GDM1 (cell line): ENCODE measurements at places on chromosomes 13 and 19.

GRCh38 chr13:63578796-63579195 lies 2163.1 kb upstream of the PCDH20 start:
- no peak for DNase-seq

GRCh38 chr19:18551631-18552030 lies 6.0 kb upstream of the KXD1 start:
- DNase-seq: no peak

GRCh38 chr13:36891752-36892151 lies 28.3 kb downstream of the SMAD9 start:
- DNase-seq: no peak

GRCh38 chr13:95246292-95247082 lies 54.8 kb downstream of the ABCC4 start:
- DNase-seq: peak; percentile 13

DNA sequence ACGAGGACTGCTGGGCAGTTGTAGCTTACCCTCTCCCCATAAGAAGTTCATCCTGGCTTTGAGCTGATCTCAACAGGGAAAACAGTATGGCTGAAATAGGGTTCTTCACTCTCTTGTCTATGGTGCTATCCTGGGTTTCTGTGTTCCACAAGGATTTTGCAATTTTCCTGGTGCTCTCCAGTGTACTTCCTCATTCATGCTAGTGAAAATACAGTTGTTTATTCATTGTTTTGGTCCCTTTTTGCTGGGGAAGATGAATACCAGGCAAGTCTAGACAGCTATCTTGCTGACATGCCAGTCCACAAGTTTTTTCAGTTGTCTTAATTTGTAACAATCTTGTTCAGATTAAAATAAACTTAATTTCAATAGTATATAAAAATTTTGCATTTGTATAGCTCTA lies 306.5 kb downstream of the DLEU7 start:
- DNase-seq: no peak

DNA sequence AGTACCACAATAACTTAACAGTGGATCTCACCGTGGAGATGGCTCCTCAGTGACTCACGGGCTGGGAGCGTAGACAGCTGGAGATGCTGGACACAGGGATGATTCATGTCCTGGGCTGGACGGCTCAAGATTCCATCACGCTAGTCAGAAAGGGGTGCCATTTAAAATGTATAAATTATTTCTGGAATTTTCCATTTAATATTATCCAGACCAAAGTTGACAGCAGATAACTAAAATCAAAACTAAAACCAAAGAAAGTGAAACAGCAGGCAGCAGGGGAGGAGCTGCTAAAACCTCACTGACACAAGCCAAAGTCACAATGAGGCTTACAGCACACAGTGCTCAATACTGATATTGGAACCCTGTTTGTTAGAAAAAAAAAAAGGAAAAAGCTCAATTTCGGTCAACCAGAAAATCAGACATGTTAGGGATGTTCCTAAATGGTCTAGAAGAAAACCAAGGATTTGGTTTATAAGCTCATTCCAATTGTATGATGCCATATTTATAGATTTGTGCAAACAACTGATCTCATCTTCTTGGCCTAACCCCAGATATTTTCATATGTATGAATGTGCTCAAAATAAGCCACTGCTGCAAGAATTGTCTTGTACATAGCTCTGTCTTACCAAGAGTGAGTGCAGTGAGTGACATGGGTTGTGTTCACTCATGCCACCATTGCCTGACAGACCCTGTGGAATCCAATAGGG lies 111.8 kb downstream of the SACS start:
- DNase-seq: no peak

DNA sequence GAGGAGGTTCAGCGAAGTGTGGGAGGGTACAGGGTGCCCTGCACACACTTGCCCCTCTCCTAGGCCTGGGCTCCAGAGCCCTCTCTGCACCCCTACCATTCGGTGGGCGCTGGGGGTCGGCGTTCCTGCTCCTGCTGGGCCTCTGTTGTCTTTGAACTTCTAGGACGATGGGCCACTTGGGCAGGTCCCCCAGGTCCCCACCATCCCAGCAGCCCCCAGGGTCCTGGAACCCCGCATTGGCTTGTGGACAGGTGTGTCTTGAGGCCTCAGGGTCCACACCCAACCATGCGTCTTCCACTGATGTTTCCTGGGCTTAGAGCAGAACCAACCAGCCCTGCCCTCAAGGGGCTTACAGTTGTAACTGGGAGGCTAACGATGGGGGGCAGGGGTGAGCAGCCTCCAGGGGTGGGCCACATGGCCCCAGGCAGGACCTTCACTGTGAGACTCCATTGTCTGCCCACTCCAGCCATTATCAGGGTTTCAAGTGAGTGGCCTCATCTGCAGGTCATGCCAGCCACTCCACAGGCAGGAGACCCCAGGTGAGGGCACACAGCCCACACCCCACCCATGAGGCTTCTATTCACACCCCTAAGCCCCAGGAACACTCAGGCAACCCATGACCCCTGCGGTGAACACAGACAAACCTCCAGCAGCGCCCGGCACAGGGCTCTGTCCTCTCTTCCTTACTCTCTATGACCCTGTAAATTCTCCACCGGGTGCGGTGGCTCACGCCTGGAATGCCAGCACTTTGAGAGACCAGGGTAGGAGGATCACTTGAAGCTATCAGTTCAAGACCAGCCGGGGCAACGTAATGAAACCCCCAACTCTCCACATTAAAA lies 2.0 kb upstream of the KLF16 start:
- DNase-seq: no peak

GRCh38 chr19:12937093-12937926 lies 1.1 kb upstream of the CALR start:
- DNase-seq: peak; percentile 81

- no peak for DNase-seq
Measured at GRCh38 chr13:99693852-99694611, 192.8 kb downstream of the TM9SF2 start.

DNA sequence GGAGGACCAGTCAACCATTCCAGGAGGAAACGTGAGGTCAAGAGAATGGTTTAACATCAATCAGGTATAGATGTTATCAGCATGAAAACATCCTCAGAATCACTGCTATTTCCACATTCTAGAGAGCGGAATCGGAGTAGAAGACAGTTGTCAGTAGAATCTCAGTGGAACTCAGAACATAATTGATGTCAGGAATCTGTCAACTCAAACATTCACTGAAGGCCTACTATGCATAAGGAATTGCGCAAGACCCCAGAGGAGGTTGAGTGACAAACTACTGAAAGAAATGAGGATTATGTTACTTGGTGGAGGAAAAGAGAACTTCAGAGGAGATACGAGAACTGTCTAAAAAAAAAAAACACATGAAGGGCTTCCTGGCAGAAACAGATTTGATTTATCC lies 97.8 kb downstream of the LHFPL6 start:
- no peak for DNase-seq

DNA sequence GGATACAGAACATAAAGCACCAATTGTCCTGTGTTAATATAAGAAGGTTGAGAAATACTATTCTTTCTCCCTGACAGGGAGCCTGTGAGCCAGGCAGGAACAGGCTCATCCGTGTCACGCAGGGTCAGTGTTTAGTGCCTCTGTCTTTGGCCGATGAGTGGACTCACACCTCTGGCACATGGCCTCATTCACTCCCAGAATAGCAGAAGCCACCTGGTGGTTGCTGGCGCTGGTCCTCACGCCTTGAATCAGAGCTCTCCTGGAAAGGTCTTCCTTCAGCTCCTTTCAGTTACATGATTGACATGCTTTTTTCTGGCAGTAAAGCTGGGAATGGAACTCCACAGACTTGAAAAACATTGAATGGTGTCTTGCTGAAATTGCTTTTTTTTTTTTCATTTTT lies 28.1 kb upstream of the SIAH3 start:
- no peak for DNase-seq

GRCh38 chr13:29920025-29920643 lies 69.7 kb upstream of the UBL3 start:
- no peak for DNase-seq

DNA sequence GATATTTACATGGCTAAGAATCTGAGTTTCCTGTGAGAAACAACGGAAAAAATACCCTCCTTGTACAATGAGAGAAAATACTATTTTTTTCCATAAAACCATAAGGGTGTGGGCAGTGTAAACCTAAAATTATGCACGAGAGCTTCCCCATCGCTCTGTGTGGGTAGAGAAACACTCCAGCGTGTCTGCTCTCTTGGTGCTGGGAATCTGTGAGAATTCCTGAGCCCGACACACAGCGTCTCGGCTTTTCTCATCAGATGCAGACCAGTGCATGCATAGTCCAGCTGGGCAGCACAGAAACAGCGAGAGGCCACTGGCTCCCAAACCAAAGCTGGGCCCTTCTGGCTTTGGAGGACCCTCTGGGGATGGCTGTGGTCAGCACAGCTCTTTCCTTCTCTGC lies 12.0 kb downstream of the PLPP2 start:
- no peak for DNase-seq

GRCh38 chr19:41941410-41942202 lies 13.4 kb upstream of the ERFL start:
- DNase-seq: no peak

GRCh38 chr19:35120898-35121297 lies 5.3 kb downstream of the FXYD3 start:
- no peak for DNase-seq

DNA sequence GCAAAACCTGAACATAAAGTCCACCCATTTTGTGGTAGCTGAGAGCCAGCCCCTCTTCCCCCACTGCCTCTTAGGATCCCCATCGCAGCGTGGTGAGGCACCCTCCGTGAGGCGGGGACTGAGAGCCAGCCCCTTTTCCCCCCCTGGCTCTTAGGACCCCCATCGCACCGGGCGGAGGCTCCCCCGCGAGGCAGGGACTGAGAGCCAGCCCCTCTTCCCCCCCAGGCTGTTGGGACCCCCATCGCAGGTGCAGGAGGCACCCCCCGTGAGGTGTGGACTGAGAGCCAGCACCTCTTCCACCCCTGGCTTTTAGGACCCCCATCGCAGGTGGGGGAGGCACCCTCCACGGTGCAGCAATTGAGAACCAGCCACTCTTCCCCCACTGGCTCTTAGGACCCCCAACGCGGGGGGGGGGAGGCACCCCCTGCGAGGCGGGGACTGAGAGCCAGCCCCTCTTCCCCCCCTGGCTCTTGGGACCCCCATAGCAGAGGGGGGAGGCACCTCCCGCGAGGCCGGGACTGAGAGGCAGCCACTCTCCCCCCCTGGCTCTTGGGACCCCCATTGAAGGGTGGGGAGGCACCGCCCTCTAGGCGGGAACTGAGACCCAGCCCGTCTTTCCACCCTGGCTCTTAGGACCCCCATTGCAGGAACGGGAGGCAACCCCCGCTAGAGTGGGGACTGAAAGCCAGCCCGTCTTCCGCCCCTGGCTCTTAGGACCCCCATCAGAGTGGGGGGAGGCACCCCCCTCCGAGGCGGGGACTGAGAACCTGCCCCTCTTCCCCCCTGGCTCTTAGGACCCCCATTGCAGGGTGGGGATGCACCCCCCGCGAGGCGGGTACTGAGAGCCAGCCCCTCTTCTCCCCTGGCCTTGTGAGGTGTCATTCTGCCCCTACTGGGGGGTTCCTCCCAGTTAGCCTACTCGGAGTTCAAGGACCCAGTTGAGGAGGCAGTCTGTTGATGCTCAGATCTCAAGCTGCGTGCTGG lies 366.4 kb upstream of the SPRY2 start:
- no peak for DNase-seq

DNA sequence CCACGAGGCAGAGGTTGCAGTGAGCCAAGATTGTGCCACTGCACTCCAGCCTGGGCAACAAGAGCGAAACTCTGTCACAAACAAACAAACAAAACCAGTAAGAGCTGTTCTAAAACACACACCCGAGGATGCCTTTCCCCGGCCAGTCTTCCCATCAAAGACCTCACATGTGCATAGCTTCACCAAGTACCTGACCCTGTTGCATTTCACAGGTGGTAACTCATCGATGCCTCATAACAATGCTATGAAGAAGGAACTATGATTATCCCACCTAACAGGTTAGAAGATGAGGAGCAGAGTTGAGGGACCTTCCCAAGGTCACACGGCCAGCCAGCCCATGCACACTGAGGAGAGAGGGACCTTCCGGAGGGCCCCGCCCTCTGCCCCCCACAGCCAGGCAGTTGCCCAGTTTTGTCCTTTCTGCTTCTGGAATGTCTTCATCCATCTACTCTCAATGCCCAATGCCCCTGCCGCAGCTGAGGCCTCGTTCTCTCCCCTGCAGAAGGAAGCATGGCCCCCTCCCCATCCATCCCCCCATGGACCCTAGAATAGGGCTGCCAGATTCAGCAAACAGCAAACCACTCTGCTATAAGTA lies 16.8 kb upstream of the LENG8 start:
- DNase-seq: no peak

DNA sequence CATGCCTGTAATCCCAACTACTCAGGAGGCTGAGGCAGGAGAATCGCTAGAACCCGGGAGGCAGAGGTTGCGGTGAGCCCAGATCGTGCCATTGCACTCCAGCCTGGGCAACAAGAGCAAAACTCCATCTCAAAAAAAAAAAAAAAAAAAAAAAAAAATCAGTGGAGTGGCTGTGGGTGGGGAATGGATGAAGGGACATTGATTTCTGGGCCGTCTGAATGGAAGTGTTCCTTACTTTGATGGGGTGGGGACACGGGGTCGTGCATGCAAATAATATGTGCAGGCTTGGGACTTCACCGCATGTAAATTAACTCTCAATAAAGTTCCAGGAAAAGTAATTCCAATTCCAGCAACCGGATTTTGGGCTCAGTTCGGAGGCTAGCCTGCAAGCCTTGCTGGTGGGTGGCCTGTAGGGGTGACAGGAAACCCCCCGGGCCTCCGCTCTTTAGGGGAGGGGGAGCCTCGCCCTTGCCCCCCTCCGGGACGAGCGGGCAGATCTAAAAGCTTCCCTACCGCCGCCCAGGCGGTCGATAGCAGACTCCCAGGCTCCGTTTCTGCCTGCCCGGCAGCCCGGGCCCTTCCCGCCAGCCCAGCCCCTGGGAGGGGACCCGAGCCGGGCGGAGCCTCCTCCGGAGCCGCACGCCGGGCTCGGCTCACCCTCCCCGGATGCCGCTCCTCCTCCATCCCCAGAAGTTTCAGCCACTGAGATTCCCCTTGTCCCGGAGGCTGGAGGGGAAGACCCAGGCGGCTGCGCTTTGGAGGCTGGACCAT lies 48.0 kb upstream of the ADGRE5 start:
- DNase-seq: no peak

DNA sequence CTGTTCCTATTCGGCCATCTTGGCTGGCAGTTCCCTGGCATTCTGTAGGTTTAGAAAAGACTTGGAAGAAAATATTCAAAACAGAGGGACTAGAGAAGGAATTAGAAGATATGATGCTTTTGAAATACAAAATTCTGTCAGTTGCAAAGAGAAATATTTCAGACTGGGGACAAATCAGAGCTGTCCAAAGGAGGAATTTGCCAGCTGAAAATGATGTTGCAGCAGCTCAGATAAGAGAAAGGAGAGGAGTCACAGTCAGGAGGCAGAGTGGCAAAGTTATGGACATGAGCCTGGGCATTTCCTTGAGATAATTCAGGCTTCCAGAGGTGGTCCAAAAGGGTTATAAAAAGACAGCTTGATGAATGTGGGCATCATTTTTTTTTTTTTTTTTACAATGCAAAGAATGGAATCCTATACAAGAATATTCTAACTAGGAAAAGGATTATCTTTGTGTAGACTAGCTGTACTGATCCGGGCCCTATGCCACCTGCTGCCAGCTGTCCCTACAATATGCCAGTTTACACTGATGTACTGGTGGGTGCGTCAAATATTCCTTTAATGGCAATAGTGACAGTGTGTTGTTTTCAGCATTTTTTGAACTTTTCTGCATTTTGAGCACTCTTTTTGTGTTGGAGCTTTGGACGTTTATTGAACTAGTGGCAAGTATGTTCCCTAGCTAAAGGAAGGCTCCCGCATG lies 31.8 kb upstream of the CBY2 start:
- no peak for DNase-seq
